ENCODE measurements at places on chromosomes 5 and 9. TPM values are rescaled to one million over a fixed set of nuclear protein-coding genes. Genes with fewer than 3 reads are reported as not detected.

NTRK2 gene
- not detected for polyA plus RNA-seq

CCDC183 gene
- 0.46 TPM for polyA plus RNA-seq

FAM153A gene
- not detected for polyA plus RNA-seq

MPDZ gene
- polyA plus RNA-seq: not detected

ZDHHC11B gene
- polyA plus RNA-seq: not detected

SLC46A2 gene
- polyA plus RNA-seq: 0.13 TPM

UNC13B gene
- polyA plus RNA-seq: not detected

C5orf58 gene
- 1.9 TPM for polyA plus RNA-seq

FKTN gene
- polyA plus RNA-seq: 3.8 TPM
